Fibroblast of the aortic adventitia (primary cell): ENCODE measurements at places on chromosomes 7 and 10. TPM values are rescaled to one million over a fixed set of nuclear protein-coding genes. Genes with fewer than 3 reads are reported as not detected.

Gene FAM180A
- 2.5 and 71.0 TPM in 2 replicates for total RNA-seq

DNA sequence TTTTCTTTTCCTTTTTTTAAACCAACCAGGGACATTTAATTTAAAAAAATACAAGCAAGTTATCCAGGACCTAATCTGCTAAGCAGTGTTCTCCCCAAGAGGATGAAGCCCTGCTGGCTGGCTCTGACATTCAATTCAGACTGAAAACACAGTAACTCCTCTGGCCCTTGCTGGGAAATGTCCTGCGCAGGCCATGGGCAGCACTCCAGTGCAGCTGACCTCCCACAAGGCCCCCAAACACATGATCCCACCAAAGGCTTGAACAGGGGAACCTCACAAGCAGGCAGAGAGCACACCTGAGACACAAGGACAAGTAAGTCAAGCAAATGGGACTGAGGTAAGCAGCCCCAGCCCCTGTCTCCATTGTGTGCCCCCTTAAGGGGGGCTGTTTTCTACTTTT, 56.9 kb upstream of the FHIP2A start:
- DNase-seq: no peak

- DNase-seq: no peak
Observed at GRCh38 chr10:87064651-87065050, 30.0 kb downstream of the GLUD1 start.

- no peak for DNase-seq
Observed at GRCh38 chr7:155692317-155692716, 47.9 kb downstream of the RBM33 start.
